A549 treated with AZD2906 at 1 μM for 4 hours (cell line): ENCODE measurements at places on chromosomes 7 and 10. TPM values are rescaled to one million over a fixed set of nuclear protein-coding genes. Genes with fewer than 3 reads are reported as not detected.

ECHS1 gene
- total RNA-seq: 128 to 156 TPM (median 144 TPM) in 5 replicates

CLCN1 gene
- total RNA-seq: 0.02 to 0.08 TPM (median 0.03 TPM) in 4 of 5 replicates, not detected in the other

FASTK gene
- 54.6 to 80.1 TPM (median 75.3 TPM) in 5 replicates for total RNA-seq

ZNF438 gene
- total RNA-seq: 1.6 to 1.9 TPM (median 1.7 TPM) in 5 replicates

MEOX2 gene
- total RNA-seq: not detected in 5 replicates

ASB10 gene
- total RNA-seq: not detected in 5 replicates
